Epithelial cell of proximal tubule (primary cell): ENCODE measurements at places on chromosomes 16 and 17.

DNA sequence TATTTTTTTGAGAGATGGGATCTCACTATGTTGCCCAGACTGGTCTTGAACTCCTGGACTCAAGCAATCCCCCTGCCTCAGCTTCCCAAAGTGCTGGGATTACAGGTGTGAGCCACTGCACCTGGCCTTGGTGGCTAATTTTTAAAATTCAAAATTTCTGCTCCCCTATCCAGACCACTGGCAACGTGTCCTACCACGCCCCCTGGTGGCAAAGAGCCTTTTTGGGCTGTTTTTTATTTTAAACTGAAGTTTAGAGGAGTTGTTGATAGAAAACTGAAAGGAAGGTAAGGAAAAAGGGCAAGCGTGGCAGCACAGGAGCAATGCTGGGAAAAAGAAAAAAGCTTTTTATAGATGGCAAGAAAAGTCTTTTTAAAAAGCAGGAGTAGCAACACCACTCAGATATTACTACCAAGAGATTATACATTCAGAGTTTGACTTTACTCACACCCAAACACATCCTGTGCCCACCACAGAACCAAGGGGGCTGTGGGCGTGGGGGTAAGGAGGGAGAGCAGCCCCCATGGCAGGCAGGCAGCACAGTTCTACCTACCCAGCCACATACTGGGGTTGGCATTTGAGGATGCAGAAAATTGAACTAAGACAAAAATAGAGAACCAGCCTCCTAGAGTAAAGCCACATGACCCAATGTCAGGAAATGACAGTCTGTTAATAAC lies 4.2 kb upstream of the MXRA7 start:
- DNase-seq, result no peak

DNA sequence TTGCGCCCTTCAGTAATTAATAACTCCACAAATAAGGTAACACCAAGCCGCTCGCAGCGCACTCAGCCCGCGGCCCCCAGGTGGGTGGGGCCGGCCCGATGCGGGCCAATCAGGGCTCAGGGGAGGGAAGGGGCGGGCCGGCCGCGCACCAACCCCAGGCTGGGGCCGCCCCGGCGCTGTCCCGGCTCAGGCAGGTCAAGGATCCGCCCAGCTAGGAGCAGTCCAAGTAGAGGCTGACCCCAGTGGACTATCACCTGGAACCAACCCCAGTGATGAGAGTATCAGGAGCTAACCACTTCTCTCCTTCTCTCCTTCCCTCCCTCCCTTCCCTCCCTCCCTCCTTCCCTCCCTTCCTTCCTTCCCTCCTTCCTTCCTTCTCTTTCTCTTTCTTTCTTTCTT lies 110.8 kb downstream of the C16orf78 start:
- DNase-seq, result no peak

GRCh38 chr16:56424404-56424764 lies 961 bp downstream of the AMFR start:
- no peak for DNase-seq

DNA sequence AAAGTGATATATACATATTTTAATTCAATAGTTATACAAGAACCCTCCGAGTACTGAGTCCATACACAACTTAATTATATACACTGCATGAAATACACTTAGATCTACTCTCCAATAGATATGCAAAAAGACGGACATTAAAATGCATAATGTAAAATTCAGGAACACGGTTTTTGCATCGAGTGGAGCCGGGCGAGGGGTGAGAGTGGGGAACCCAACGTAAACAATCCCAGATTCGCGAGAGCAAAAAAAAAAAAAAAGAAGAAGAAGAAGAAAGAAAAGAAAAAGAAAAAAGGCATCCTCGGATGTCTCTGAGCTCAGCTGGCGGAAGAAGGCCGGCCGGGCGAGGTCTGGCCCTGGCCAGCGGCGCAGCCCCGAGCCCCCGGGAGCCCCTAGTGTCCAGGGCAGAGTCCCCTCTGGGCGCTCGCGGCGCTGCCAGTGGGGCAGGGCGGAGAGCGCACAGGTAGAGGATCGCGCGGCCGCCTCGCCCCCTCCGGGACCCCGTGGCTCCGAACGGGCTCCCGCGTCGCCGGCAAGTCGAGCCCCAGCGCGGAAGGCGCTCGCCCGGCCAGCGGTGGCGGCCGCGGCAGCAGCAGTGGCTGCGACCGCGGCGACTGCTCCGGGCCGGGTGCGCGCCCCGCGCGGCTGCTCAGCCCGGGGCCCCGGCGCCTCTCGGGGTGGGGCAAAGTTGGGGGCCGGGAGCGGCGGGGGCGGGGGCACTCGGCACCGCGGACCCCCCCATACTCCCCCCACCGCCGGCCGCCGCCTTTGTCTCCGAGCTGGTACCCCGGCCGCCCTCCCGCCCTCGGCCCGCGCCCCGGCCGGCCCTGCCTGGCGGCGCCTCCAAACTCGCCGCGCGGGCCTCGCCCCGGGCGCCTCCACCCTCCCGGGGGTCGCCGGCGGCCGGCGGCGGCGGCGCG lies 9.6 kb upstream of the ZFHX3 start:
- no peak for DNase-seq

- no peak for DNase-seq
Measured at GRCh38 chr16:50204453-50205108, 51.5 kb downstream of the TENT4B start.

- no peak for DNase-seq
Measured at GRCh38 chr16:80460988-80461387, 79.8 kb upstream of the DYNLRB2 start.

- DNase-seq, result no peak
Measured at GRCh38 chr16:55019419-55020131, 88.9 kb downstream of the IRX5 start.

DNA sequence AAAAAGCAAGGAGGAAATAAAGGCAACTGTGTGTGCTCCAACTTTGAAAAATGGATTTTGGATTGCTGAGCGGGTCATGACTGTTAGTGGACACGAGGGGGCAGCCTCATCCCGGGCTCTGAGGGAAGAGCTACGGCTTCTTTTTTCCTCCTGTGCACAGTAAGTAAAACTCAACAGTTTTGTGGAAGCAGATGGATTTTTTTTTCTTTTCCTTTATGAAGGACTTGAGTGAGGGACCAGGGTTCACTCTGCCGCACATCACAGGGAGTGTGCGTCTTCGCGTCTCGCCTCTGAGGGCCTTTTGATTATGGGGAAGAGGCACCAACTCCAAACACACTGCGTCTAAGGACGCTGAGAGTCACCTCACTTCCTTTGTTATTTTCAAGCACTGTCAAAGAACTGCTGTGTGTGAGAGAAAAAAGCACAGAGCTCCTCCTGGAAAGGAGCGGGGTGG lies 80.3 kb upstream of the GOT2 start:
- no peak for DNase-seq

GRCh38 chr16:70803319-70803718 lies 2.4 kb upstream of the VAC14 start:
- DNase-seq, result no peak

- no peak for DNase-seq
Measured at GRCh38 chr16:21023509-21024202, 123.1 kb downstream of the LYRM1 start.

GRCh38 chr16:86823125-86823524 lies 244.8 kb downstream of the FOXL1 start:
- no peak for DNase-seq
